ENCODE measurements at places on chromosomes 2 and 18. TPM values are rescaled to one million over a fixed set of nuclear protein-coding genes. Genes with fewer than 3 reads are reported as not detected.

Gene FAM117B
- total RNA-seq: 2.4 TPM

Gene QPCT
- 21.2 TPM for total RNA-seq

Gene PTH2R
- not detected for total RNA-seq

Gene TEX44
- not detected for total RNA-seq

Gene ATP8B1
- total RNA-seq: 6.2 TPM

Gene DPP10
- not detected for total RNA-seq

Gene PREB
- 60.4 TPM for total RNA-seq

Gene KDSR
- 41.6 TPM for total RNA-seq

Gene CDKL4
- not detected for total RNA-seq

Gene GCG
- not detected for total RNA-seq

Gene FAM98A
- total RNA-seq: 99.8 TPM

Gene REG1B
- total RNA-seq: not detected

Gene PIEZO2
- 0.61 TPM for total RNA-seq

Gene XDH
- total RNA-seq: 1.1 TPM
